ENCODE measurements at places on chromosomes 16 and 17.
A peak's percentile ranks its signal among the peaks of the same experiment; 100 is the strongest.

DNA sequence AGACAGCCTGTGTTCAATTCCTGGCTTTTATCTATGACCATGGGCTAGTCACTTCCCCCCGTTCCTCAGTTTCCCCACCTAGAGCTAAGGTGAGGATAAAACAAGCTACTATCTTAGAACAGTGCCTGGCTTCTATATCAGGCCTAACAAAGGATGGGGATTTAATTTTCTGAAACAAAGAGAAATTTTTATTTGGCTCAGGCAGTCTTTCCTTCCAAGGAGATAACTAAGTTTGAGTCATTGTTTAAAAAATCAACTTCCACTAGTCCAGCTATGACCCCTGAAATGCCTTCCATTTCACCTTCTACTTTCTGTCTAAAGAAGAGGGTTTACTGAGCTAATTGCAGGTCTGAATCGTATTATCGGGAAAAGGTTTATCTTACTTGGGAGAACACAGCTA is 99.0 kb downstream of the CMIP start:
- no peak for DNase-seq

- no peak for DNase-seq
Measured at GRCh38 chr17:79819534-79820276, 19.5 kb downstream of the CBX4 start.

DNA sequence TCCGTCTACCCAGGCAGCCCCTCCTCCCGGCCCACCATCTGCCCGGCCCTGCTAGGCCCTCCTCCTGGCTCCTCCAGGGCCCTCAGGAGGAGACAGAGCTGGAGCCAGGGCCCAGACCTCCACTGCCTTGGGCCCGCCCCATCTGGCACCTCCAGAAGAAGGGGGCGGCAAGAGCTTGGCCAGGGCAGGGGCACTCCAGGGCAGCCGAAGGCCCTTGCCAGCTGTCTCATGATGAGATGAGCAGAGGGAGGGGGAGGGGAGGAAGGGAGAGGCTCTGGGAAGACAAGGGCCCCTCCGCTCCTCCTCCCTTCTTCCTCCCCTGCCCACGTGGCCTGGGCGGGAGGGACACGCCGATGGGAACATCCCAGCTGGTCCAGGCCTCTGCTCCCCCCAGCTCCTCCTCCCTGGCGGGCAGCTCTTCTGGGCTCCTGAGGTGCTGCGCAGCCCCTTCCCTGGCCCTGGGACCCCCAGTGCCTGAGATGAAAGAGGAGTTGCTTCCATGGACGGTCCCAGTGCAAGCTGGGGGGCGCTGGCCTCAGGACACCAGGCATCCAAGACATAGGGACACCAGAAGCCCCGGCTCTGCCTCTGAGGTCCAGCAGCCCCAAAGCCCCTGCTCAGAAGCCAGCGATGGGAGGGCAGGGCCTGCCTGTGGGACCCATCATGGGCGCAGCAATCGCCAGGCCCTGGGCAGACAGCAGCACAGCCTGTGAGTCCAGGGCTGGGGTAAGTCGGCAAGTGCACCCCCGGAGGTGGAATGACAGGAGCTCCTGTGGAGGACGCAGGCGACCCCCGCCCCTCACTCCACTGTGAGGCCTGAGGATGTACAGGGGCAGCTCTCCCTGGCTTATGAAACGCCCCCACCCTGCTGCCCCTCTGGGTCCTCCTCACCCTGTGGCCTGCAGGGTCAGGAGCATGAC is 23.6 kb upstream of the ENPP7 start:
- DNase-seq = peak; percentile 31

DNA sequence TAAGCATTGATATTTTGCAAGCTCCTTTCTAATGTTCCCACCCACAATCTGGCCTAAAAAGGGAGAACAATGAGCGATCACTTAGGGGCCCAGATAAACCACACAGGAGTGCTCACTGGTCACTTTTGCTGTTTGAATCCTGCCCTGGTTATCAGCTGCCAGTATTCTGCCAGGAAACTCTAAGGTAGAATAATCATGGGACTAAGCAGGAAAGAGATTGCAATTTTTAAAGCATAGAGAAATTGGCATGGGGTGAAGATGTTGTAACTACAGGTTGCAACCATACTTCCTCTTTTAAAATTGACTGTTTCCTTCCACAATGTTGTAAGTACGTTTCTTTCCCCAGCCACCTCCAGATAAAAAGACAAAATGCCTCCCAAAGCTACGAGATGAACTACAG is 251.2 kb upstream of the CDH11 start:
- no peak for DNase-seq

GRCh38 chr17:81400154-81400977 is 5.1 kb downstream of the BAHCC1 start:
- DNase-seq = no peak

DNA sequence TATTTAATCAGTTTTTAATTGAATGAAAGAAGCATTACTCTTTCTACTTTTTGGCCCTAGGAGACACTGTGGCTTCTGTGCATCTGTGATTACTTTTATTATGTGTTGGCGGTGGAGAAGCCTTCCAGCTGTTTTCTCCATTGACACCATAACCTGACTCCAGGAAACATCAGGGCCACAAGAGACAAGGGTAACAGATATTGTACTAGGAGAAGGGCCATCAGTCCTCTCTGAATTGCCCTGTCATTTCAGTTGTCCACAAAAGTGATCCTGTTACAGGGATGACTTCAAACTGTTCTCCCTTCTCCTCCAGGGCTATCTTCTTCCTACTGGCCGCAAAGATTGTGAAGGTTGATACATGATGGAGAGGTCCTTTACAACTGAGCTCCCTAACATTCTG is 14.6 kb downstream of the KRT39 start:
- no peak for DNase-seq

DNA sequence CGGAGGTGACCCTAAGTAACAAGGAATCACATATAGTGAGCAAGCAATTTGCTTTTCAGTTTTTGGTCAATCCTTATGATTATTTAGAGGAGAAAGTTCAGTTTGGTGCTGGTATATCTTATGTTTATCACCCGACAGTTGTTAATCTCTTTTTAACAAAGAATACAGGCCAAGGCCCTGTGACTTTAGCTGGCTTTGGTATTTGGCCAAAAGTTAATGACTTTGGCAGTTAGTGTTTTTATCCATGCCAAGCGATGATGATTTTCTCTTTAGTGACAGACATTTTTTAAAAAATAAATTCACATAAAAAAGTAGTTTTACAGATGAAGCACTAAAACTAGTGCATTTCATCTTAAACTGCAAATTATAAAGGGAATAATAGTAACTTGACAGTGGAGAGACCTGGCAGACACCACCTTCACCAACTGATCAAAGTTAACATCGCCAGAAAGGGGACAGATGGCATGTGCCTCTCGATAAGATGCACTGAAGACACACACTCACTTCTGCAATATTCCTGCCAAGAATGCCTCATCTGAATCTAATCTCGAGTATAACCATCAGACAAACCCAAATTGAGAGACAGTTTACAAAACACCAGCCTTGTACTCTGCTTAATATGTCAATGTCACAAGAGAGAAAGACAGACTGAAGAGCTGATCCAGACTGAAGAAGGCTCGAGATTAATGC is 6.9 kb downstream of the DEXI start:
- no peak for DNase-seq

DNA sequence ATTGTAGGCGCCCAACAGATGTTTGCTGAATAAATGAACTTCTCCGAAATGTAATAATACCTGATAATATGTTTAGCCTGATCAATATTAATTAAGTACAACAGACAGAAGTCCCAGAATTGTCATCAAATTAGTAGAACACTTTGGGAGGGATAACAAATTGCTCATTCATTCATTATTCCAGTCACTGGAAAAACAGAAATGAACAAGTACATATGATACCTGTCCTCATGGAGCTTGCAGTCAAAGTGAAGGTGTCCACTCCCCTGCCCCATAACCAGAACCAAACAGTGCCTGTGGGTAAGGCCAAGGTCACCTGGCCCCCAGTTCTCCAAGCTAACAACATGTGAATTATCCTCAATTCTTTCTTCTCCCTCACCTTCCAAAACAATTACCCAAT is 42.8 kb downstream of the MYO1D start:
- no peak for DNase-seq

DNA sequence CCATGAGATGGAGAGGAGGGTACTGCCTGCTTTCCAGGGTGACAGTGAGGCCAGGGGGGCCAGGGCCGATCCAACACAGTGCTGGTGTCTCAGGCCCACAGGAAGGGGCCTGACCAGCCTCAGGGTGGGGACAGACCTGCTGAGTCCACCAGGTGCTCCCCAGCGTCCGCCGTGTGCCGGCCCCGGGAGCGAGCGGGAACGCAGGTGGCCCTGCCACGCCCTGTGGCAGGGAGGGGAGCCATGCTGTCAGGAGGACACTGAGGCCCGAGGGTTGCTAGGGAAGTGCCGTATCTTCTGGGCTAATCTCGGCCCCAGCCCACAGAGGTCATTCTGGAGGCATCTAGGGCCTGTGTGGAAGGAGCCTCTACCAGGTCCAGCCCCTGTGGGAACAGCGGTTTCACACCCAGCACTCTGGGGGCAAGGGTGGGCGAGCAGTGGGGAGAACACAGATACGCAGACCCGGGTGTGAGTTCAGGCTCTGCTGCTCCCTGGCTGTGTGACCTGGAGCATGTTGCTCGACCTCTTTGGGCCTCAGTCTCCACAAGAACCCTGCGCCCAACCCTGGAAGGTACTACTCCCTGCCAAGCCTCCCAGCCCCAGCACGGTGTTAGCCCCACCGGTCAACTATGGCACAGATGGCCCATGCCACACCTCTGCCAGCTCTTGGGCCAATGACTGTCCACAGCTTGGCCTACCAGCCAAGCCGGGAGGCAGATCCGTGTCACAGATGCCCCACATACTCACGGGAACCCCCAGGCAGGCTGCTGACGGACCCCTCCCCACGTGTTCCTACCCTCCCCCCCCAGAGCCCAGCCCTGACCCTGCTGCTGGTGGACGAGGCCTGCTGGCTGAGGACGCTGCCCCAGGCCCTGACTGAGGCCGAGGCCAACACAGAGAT is 43.9 kb upstream of the ZC3H18 start:
- DNase-seq = peak; percentile 71

DNA sequence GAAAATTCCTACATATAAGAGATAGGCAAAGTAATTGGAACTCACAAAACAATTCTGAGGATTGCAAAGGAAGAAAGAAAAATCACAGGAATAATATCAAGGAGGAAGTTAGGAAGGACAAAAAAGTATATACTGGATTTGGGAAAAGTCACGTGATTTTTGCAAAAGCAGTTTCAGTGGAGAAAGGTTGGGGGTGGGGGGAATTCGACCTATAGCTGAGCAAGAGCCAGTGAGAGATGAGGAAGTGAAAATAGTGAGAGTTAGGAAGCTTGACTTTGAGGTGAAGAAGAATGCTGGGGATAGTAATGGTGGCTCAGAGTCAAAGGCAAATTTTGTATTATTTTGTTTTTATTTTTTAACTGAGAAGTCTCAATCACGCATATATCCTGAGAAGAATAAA is 438.0 kb upstream of the PMFBP1 start:
- no peak for DNase-seq

GRCh38 chr16:85754413-85754812 is 3.5 kb upstream of the C16orf74 start:
- no peak for DNase-seq

- no peak for DNase-seq
Measured at GRCh38 chr17:80860101-80860671, 131.5 kb upstream of the CHMP6 start.

- peak; percentile 25 for DNase-seq
Measured at GRCh38 chr17:32755045-32755805, 121.7 kb downstream of the MYO1D start.

GRCh38 chr16:84647828-84648594 is at the start of gene KLHL36:
TSS of gene KLHL36 (plus strand) at chr16:84648511. CDS start at chr16:84650868, 2,357 bp downstream.
- peak; percentile 21 for DNase-seq

GRCh38 chr16:75203667-75204409 is 3.1 kb downstream of the CTRB2 start:
- DNase-seq = no peak

GRCh38 chr17:67025216-67025792 is 19.1 kb upstream of the CACNG1 start:
- DNase-seq = no peak

DNA sequence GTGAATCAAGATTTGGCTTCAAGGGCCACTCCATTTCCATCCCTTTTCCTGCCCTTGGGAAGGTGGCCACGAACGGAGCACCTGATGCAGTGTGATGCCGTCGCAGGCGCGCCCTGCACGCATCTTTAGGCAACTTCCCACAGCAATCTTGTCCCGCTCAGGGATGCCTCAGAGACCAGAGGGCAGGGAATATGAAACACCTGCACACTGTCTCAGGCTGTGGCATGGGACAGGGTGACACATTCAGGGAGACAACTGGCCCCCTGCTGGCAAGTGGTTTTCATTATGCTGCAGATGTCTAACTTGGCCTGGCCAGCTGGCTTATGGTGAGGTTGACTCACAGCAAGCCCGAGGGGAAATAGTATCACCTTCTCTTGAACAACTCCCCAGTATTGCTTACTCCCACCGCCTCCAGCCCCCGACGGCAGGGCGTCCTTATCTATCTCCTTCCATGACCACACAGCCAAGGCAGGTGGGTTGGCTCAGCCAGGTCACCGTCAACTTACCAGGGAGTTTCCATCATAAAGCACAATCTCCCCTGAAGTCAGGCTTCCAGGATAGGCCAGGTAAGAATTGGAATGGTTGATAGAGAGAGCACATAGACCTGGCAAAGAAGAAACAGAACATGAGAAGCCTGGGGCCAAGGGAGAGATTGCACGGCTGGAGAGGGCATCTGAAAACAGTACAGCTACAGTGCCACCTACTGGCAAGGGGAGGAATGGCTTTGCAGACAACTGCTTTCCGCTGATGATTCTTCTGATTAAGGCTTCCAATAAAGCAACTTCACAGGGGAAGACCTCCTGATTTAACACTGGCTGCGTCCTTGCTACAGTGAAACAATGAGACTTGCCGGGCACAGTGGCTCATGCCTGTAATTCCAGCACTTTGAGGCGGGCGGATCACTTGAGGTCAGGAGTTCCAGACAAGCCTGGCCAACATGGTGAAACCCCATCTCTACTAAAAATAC is 21.1 kb downstream of the WIPI1 start:
- peak; percentile 64 for DNase-seq

Measured in large intestine (tissue), 12 donors.